ENCODE measurements at places on chromosomes 12 and 14. TPM values are rescaled to one million over a fixed set of nuclear protein-coding genes. Genes with fewer than 3 reads are reported as not detected.

DNA sequence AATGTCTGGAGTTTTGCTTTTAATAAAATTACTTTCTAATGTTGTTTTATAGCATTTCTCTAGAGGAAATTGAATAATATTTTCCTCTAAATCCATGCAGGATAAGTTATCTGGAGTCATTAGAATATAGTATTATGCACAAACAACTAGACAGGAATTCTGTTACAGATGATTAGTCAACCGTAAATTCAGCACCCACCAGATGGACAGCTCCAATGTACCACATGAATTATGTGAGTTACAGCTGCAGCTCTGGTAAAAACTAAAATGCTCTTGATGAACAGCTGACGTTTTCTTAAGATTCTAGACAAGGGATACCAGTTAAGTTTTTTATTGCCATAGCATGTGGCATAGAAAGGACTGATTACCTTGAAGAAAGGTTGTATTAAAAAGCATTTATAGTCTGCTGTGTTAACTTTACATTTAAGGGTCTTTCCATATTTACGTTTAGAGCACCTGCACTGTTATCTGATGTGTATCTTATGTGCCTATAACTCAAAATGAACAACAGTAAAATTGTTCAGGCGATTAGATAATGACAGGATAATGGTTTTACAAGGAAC lies 321.4 kb upstream of the LRFN5 start:
- DNase-seq = peak; percentile 55

GRCh38 chr12:92341065-92341668 lies 195.5 kb upstream of the BTG1 start:
- no peak for DNase-seq

- DNase-seq = no peak
Observed at GRCh38 chr14:103164006-103164405, 40.7 kb downstream of the TNFAIP2 start.

The POTEM gene
- not detected for total RNA-seq

The OTX2 gene
- 3.3 TPM for total RNA-seq

All from cardiac muscle cell (in vitro differentiated cells and primary cell).